Thymus (tissue), 14 donors: ENCODE measurements at places on chromosomes 2 and 18.
A peak's percentile ranks its signal among the peaks of the same experiment; 100 is the strongest.

DNA sequence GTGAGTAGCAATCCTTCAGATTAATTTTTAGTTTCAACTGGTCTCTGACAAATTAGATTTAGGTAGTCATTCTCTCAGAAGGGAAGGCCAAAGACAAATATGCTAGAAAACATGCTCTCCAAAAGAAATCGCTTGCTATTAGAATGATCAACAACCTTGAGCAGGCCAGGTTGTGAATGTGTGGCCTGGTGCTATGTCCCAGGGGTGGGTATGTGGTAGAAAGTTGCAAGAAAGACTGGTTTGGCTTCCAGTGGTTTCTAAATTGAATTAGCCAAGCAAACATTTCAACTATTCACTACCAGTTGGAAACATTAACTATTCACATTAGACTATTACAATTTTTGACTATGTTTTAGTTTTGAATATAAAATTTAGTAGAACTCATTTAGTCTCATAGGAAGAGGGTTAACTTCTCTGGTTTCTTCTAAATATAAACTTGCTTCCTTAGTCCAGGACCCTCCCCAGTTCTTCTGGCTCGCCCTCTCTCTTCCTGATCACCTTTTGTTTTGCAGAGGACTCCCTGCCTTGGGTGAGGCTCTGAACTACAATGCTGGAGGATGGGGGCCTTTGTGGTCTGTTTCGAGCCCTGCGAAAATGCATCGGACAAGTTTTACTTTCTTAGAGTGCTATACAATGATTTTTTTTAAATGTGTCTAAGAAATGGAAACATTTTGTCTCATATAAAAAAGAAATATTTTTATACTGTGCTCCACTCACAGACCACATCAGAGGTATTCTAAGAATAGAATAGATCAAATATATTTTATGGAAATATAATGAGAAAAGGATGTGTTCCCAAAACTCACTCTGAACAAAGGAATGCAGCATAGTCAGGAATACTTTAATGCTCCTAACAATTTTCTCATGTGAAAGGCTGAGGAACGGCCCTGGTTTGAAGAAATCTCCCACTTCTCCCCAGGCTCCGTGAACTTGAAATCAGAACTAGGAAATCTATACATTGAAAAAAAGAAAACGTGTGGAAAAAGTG is 375.0 kb upstream of the ZEB2 start:
- no peak for DNase-seq

- no peak for DNase-seq
These were observed 58.5 kb downstream of the PKDCC start for GRCh38 chr2:42106257-42106816.

- DNase-seq: no peak
These were observed 1.7 kb downstream of the IL1RL1 start for GRCh38 chr2:102313025-102313424.

GRCh38 chr2:147844697-147845410 is at the start of gene ACVR2A:
Gene ACVR2A (plus strand): TSS chr2:147845029. CDS start chr2:147845153, 124 bp downstream.
- peak; percentile 60 for DNase-seq

GRCh38 chr2:212979799-212980198 is 171.6 kb downstream of the IKZF2 start:
- DNase-seq: peak; percentile 52

DNA sequence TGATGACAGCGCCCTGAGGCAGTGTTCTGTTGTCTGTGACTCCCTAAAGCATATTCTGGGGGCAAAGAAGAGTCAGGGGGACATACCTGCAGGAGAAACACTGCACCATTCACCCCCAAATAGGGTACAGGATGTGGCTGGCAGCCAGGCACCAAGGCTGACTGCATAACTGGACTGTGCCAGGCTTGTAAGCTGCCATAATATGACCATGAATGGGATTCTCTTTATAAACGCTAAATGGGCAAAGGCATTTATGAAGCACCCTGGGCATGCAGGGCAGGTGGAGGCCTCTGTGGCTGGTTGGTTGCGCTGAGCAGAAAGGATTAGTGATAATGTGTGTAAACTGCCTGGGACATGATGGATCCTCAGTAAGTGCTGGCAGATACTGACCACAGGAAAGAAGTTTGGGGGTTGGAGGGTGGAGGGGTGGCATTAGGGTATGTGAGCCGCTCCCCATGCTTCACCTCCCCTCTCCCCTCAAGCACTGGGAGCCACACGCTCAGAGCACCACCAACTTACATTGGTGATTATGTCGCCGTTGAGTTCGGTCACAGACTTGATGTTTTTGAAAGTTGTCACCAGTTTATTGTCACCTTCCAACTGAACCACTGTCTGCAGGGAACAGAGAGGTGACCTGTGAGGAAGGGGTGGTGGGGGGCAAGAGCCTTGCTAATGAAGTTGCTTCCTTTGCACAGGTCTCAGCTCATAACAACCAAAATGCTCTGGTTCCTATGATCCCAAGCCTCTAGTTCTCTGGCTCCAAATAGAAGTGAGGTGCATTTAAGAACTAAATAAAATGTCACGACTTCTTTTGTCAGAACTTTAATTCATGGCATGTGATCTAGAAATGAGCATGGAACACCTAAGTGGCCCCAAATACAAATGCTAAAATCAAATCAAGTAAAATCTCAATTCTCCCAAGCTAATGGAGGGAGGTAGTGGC is 3.6 kb downstream of the FABP1 start:
- DNase-seq: no peak

DNA sequence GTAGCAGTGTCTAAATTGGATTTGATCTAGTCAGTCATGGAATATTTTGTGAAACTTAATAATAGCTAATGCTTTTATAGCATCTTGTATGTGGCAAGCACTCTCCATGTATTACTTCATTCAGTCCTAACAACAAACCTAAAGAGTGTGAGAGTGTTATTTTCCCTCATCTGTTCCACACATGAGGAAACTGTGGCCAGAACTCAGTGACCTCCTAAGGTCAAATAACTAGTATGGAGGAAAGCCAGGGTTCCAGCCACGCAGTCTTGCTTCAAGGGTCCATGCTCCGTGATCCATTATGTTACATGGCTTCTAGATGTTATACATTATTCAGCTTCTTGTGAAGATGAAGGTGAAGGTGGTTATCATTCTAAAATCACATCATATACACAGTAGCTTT is 45.5 kb downstream of the TWSG1 start:
- no peak for DNase-seq
